A172 (cell line): ENCODE measurements at places on chromosomes 7 and 10. TPM values are rescaled to one million over a fixed set of nuclear protein-coding genes. Genes with fewer than 3 reads are reported as not detected.

The ECHDC3 gene
- not detected in 2 replicates for total RNA-seq

The KNDC1 gene
- 2.2 and 3.2 TPM in 2 replicates for total RNA-seq

The WEE2 gene
- 0.05 TPM in 1 of 2 replicates, not detected in the other for total RNA-seq

The GIMAP5 gene
- not detected in 2 replicates for total RNA-seq

The RP9 gene
- 25.9 and 40.4 TPM in 2 replicates for total RNA-seq

The LRGUK gene
- total RNA-seq: 0.10 and 0.67 TPM in 2 replicates

The PHYHIPL gene
- not detected in 2 replicates for total RNA-seq

The EPHB6 gene
- 2.0 and 2.7 TPM in 2 replicates for total RNA-seq

DNA sequence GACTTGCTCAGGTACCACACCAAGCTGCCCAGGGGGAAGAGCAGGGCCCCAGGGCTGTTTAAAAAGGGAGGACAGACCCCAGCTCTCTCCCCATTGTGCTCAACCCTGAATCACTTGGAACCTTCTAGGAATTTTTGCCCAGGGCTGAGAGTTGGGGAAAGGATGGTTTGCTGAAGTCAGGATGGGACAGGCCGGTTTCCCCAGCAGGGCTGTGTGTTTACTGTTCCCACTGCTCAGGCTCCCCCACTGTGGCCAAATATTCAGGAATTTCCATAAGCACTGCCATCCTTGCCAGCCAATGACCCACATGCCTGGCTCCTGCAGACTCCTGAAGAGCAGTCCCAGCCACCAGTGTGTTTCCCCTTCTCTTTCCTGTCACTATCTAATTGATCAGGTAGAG, 120.7 kb downstream of the WDFY4 start:
- DNase-seq: no peak

DNA sequence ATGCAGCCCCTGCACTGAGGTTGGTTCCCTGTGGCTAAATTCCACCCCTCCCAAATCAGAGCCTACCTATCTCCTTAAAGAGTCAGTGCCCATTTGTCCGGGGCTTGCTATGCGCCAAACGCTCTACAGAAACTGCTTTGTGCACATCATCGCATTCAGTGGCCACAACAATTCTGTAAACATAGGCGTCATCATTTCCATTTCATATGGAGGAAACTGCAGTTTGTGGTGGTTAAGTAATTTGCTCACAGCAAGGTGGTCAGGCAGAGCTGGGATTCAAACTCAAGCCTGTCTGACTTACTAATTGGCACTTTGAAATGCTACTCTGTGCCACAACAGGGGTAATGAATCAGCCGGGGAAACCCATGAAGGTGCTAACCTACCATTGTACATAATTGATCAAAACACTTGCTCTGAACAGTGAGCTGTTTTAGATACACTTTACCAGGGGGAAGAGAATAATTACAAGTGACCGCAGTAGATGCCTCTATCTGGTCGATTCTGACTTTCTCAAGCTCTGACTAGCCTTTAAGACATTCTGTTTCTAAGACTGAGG, 775.5 kb downstream of the LRMDA start:
- no peak for DNase-seq

GRCh38 chr10:86362129-86362527, 4.5 kb downstream of the GRID1 start:
- no peak for DNase-seq

- peak; percentile 88 for DNase-seq
Measured at GRCh38 chr10:118584181-118584954, 11.1 kb downstream of the PRLHR start.

DNA sequence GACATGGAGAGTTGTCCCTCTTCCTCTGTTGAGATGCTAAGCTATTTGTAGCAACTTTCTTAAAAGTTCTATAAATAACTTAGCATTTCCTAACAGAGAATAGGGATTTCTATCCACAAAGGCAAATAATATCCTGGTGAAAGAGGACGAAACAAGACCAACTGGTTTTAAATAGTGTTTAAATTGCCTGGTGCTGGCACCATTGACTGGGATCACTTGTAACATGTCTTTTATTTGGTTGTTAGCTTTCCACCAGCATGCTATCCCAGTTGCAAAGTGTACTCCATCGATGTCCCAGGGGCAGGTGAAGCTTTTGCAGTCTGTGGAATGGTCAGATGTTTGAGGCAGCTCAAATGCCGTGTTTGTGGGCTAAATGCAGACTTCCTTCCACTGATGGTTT, 3.7 kb downstream of the SUFU start:
- DNase-seq: no peak

DNA sequence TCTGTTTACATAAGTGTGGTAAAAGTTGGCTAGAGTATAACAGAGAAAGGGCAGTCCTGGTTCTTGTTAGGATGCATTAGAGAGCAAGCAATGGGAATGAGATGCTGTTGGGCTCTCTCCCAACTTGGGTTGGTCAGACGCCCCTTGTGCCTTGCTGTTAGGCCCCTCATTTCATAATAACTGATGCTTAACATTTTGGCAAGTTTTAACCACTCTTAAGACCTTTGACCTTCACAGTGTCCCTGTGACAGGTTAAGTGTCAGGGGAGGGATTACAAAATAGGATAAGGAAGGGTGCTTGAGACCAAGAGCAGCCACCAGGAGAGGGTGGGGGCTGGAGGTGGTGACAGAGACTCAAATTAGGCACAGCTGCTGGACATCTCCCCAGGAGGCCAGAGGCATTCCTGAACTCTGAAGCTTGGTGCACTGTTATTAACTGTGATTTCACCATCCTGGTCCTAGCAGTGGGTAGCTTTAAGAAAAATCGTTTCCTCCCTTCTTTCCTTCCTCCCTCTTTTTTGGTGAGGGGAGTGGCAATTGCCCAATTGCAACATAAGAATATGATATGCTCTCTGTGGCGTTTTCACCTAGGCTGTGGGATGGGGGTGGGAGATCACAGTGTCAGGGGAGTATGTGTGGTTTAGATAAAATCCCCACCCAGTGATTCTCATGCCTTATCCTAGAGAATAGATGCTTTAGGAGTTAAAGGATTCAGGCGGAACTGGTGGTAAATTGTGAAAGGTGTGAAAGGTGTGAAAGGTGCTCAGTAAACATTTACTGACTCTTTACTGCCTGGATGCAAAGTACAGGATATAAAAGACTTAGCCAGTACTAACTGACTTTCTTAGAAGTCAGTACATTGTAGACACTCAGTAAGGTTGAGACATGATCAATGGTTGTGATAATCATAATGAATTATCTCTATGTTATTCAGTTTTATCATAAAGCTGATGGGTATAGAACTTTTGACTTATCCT, 270.5 kb downstream of the BICC1 start:
- no peak for DNase-seq

- DNase-seq: no peak
Measured at GRCh38 chr7:122550545-122550944, 148.4 kb downstream of the RNF133 start.

- DNase-seq: peak; percentile 40
Measured at GRCh38 chr7:2100278-2101208, 132.2 kb downstream of the MAD1L1 start.

- no peak for DNase-seq
Measured at GRCh38 chr7:99011341-99011705, 132.6 kb downstream of the SMURF1 start.

DNA sequence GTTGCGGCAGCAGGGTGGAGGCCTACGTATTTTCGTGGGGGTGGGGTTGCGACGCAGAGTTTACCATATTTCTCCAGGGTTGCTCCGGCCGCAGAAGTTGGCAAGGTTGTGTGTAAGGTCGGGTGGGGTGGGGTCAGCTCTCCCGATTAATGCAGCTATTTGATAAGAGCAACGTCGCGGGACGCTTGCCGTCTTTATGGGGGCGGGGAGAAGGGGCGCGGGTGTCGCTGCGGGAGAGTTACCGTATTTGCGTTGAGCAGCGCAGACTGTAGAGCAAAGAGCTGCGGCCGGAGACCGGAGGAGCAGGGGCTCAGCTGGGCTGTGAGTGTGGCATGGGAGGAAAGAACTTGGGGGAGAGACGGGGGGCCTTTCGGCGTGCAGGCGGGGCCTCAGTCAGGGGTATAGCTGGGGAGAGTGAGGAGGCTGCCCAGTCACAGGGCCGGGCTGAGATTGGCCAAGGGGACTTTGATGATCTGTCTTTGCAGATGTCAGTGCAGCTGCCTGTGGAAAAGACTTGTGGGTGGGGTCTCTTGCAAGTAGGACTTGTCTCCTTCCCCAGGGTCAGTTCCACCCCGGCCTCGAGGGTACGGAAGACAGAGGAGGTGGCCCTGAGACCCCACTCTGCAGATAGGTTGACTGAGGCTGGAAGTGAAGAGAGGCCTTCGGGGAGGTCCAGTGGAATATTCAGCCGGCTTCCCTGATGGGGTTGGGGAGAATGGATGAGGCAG, 26.6 kb downstream of the ZNF775 start:
- DNase-seq: peak; percentile 11

DNA sequence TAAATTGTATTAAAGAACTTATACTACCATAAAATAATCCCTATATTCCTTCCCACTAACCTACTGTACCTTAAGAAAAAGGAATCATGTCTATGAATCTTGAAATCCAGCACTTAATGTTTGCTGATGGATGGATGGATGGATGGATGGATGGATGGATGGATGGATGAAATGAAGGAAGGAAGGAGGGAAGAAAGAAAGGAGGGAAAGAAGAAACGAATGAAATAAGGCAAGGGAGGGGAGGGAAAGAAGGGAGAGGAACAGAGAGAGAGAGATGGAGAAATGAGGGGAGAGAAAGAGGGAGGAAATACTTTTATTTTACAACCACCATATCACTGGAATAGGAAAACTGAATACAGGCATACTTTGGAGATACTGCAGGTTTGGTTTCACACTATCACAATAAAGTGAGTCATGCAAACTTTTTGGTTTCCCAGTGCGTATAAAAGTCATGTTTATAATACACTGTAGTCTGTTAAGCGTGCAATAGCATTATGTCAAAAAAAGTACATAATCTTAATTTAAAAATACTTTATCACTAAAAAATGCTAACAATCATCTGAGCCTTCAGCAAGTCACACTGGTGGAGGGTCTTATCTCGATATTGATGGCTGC, 219.8 kb downstream of the CHCHD3 start:
- no peak for DNase-seq

GRCh38 chr10:1737222-1738061, at the start of gene ADARB2:
Gene ADARB2, minus strand, starts transcription at chr10:1737525.
- DNase-seq: no peak

DNA sequence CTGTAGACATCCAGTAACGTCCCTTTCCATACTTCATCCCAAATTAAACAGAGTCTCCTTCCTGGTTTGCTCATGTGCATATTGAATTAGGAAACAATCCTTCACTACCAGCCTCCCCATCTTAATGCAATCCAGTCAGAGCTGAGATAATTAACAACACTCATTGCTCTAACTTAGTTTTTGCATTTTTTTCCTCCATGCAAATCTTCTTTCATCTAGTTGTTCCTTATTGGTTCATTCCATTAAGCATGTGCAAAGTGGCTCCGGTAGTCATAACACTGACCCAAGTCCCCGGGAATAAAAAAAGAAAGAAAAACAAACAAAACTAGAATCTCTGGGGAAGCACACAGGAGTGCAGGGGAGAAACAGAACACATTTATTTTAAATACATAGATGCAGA, 1176.1 kb downstream of the GATA3 start:
- no peak for DNase-seq

DNA sequence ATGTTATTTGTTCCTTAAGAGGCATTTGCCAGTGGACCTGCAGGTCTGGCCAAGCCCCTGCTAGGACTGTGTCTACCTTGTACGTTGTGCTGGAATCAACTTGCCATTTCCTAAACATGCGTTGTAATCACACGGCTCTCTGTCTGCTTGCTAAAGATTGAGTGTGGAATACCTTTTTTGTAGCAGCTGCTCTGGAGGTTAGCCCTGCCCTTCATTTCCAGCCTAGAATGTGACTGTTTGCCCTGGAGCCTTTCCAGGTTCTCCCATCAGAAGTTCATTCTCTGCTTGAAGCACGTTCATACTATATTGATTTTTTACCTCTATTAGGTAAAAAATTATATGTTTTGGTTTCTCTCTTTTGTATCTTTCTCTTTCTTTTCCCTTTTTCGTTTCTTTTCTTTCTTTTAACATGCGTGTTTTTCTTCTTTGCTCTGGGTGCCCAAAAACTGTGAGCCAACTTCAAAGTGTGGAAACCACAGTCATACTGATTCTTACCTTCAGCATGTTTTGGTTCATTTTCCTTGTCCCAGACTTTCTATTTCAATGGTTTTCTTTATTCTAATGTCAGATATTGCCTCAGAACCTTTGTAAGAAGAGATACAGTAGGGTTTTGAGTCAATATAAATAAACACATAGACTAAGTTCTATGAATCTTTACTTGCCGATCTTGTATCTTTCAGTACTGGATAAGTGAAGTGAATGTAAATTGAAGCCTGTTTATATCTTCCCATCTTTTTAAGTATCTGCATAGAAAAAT, 111.9 kb upstream of the RPA3 start:
- no peak for DNase-seq

- DNase-seq: peak; percentile 6
Measured at GRCh38 chr10:55820478-55820877, 540.6 kb downstream of the ZWINT start.

GRCh38 chr10:118114992-118115391, 68.3 kb upstream of the RAB11FIP2 start:
- DNase-seq: no peak

- no peak for DNase-seq
Measured at GRCh38 chr7:24480501-24480900, 92.8 kb upstream of the PALS2 start.

- DNase-seq: no peak
Measured at GRCh38 chr7:99096124-99096887, 47.6 kb downstream of the SMURF1 start.

- DNase-seq: no peak
Measured at GRCh38 chr10:113879691-113880090, 25.2 kb downstream of the NHLRC2 start.

GRCh38 chr10:92681306-92681834, 8.4 kb upstream of the HHEX start:
- DNase-seq: no peak

- no peak for DNase-seq
Measured at GRCh38 chr7:5626498-5626897, 155.0 kb downstream of the RNF216 start.

DNA sequence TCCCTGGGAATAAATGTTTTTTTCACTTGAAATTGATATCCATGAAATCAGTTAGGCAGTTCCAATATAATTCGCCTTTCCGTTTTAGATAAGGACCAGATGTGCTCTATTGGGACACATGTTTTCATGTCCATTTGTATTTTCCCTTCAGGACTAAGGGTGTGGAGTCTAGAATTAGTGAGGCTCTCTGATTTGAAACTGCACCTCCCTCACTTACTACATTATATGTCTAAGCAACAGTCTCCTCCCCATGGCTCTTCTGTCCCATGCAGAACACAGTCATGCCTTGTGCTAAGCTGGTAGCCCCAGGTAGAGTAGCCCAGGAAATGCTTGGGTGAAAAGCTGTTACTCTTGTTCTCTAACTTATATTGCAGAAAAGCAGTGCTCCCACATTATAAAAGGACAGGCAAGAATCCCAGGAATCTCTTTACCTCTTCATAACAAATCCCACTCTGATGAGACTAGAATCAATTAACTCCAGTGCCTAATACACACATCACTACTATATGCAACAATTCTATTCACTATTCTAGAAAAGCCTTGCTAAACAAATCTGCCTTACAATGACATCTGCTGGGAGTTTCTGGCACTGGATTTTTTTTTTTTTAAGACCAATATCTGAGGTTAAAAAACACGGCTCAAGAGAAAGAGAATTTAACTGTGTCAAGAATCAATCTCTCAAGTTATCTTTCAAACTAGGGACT, 293.9 kb downstream of the SNX13 start:
- peak; percentile 38 for DNase-seq
